Right renal cortex interstitium (tissue), 3 donors: ENCODE measurements at places on chromosomes 12 and 14. TPM values are rescaled to one million over a fixed set of nuclear protein-coding genes. Genes with fewer than 3 reads are reported as not detected.

DNA sequence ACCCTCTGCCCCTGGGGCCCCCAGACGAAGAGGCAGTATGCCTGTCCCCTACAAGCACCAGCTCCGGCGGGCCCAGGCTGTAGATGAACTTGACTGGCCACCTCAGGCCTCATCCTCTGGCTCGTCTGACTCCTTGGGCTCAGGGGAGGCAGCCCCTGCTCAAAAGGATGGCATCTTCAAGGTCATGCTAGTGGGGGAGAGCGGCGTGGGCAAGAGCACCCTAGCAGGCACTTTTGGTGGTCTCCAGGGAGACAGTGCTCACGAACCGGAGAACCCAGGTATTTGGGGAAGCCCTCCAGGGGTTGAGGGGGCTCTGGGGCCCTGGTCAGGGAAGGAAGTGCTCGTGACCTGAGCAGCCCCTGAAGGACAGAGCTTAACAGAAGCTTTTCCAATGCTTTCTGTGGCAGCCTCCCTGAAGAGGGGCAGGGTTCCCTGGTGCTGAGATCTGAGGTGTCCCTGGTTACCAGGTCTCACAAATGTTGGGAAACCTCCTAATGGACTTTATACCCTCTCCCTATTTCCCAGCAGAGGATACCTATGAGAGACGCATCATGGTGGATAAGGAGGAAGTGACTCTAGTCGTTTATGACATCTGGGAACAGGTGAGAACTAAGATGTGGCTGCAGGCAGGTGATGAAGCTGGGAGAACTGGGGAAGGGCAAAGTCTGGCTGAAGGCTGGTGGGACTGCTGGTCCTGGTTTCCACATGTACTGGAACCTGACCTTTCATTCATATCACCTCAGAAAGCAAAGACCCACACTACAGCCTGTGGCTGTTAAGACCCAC lies 1.9 kb downstream of the REM2 start:
- no peak for DNase-seq

GRCh38 chr12:4320853-4321701 lies at the start of gene TIGAR:
Gene TIGAR, plus strand, starts transcription at chr12:4321213. Its CDS starts 59 bp downstream, at chr12:4321272.
- DNase-seq: peak; percentile 91

- DNase-seq: no peak
Observed at GRCh38 chr14:90373887-90374286, 22.9 kb upstream of the CALM1 start.

RNASE1 gene
- polyA plus RNA-seq: 148 TPM

DNA sequence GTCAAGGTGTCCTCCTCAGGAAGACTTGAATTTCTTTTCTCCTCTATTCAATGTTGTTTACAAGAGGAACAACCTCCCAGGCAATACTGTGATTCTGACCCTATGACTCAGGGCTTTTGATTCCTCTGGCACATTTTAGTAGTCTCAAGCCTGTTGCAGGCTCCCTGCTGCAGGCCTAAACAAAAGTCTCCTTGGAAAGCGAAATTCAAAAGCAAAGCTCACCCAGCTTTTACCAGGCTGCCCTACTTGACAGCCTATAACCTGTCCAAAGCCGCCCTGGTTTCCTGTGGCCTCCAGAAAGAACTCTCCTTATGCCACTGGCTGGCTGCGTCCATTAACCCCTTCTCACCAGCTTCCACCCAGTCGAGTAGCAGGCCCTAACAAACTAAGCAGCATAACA lies 11.6 kb downstream of the FGD6 start:
- DNase-seq: no peak

TAS2R7 gene
- not detected for polyA plus RNA-seq

SMOC1 gene
- 2.0 TPM for polyA plus RNA-seq

CDKL1 gene
- 9.0 TPM for polyA plus RNA-seq

DNA sequence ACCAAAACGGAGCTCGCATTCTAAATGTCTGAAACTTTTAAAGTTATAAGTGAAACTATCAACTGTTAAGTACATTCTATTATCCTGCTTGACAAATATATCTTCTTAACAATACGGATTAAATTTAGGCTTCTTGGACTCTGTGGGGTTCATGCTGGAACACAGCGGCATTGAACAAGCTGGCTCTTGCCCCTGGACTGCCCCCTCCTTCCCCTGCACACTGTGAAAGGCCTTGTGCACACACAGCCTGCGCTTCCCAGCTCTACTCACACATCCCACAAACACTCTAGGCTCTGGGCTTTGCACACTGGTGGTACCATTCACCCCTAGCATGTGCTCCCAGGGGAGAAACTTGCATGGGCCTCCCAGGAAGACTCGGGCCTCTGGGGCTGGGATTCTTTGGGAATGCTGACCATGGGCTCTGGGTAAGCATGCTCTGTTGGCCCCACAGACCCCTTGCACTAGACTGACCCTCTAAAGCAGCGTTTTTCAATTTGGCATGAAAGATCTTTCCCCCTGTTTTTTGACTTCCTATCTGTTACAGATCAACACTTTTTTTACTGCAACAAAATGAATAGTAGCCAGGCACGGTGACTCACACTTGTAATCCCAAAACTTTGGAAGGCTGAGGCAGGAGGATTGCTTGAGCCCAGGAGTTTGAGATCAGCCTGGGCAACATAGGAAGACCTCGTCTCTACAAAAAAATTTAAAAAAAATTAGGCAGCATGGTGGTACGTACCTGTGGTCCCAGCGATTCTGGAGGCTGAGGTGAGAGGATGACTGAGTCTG lies 96.2 kb upstream of the CPM start:
- no peak for DNase-seq

DNA sequence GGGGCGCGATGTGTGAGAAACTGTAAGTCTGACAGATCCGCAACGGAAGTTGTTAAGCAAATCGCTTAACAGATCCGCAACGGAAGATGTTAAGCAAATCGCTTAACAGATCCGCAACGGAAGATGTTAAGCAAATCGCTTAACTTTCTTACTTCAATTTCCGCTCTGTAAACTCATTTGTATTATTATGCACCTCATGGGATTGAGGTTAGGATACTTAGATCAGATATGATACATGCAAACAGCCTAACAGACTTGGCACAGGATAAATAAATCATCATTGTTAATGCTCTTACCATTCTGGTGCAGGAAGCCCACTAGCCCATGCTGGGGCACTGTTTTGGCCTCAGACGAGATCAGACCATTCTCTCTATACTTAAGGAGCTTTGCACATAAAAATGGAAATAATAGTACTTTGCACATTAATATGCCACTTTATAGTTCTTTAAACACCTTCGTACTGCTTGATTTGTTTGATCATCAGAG lies 399 bp downstream of the NCAPD2 start:
- no peak for DNase-seq

DCAF4 gene
- 17.7 TPM for polyA plus RNA-seq

DNA sequence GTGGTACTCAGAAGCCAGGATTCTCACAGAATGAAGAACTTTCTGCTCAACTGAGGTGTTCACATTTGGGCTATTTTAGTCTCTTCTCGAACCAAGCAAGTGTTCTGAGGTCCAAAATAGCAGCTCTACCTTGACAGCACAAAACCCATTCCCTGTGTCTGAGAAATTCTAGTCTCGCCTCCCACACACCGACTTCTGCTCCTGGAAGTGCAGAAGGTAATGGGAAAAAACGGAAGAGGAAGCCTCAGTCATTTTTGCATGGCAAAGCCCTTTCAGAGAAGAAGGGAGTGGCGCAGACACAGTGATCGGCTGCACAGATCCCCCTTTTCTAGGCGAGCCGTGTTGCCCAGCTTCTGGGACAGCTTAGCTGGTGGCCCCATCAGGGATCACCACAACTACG lies 31.2 kb upstream of the VPS33A start:
- no peak for DNase-seq
